Heart right ventricle (tissue), 16 donors: ENCODE measurements at places on chromosomes 4 and X. TPM values are rescaled to one million over a fixed set of nuclear protein-coding genes. Genes with fewer than 3 reads are reported as not detected.
A peak's percentile ranks its signal among the peaks of the same experiment; 100 is the strongest.

DNA sequence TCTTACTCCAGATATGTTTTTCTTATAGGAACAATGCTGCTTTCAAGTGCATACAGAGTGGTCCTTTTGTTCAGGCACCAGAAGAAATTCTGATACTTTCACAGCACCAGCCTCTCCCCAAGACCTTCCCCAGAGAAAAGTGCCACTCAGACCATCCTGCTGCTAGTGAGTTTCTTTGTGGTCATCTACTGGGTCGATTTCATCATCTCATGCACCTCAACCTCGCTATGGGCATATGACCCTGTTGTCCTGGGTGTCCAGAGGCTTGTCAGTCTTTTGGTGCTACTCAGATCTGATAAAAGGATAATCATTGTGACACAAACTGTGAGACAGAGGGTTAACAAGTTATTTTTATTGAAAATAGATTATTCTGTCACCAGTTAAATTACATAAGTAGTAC lies 39.5 kb downstream of the WDR13 start:
- no peak for DNase-seq
- H3K36me3 ChIP-seq, result no peaks in the 10 kb centered on the region
- H3K27me3 ChIP-seq, result no peaks in the 10 kb centered on the region
- H3K4me3 ChIP-seq, result no peak overlapping the region

GRCh38 chr4:141002323-141002805 lies 130.9 kb downstream of the RNF150 start:
- no peak for DNase-seq
- no peaks in the 10 kb centered on the region for H3K27me3 ChIP-seq
- no peaks in the 10 kb centered on the region for H3K36me3 ChIP-seq
- H3K4me3 ChIP-seq, result no peak overlapping the region
- H3K4me1 ChIP-seq, result peaks cover 27% of the 10 kb centered on the region

DNA sequence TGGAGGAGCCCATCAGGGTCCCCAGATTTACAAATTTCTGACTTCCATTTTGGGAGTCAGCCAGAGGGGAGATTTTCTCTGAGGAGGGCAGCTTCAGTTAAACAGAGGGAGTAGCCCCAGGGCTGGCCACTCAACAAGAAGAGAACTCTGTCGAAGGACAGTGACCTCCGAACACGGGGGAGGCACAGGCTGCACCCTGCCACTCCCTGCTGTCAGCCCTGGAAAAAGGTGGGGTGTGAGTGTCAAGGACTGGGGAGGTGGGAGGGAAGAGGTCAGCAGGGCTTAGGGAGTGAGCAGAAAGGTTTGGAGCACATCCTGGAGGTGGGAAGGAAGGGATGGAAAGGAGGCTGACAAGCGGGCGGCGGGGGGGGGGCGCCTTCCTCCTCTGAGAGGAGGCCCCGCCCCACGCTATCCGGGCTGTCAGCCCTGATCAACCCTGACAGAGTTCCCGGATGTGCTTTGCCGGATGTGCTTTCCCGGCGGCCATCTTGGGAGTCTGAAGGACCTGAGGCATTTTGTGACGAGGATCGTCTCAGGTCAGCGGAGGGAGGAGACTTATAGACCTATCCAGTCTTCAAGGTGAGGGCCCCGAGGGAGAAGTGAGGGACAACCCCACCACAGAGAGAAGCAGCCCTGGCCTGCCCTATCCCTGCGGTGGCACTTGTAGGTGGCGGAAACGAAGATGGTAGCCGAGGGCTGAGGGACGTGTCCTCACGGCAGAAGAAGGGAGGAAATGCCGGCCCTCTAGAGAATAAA lies at the start of gene MAGEC1:
TSS of gene MAGEC1 (plus strand) at position 495 of the 756 bp plus-strand sequence. CDS start 1,179 bp downstream, outside the sequence.
- no peak within 1 kb of the TSS for H3K4me3 ChIP-seq
- no peaks in the 10 kb centered on the region for H3K36me3 ChIP-seq
- H3K4me1 ChIP-seq, result no peaks in the 10 kb centered on the region
- no peak for DNase-seq
- no peak within 1 kb of the TSS for H3K27ac ChIP-seq
- no peaks in the 10 kb centered on the region for H3K27me3 ChIP-seq

DNA sequence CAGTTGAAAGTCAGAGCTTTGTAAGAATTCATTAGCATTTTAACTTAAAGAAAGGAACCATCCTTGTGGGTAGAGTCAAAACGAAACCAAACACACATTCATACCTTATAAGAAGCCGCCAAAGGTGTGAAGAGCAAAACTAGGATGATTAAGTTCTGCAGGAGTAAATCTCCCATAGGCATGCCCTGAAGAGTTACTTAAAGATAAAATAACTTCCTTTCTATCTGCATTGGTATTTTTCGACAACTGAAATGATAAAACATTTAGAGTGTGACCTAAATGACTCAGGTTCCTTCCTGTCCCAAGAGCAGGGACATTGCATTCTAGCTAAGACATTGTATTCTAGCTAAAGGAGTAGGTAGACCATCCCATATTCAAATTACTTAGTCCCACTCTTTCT lies 75.3 kb downstream of the BCOR start:
- no peak for DNase-seq
- no peak overlapping the region for H3K27ac ChIP-seq
- no peaks in the 10 kb centered on the region for H3K27me3 ChIP-seq
- H3K36me3 ChIP-seq, result no peaks in the 10 kb centered on the region

DNA sequence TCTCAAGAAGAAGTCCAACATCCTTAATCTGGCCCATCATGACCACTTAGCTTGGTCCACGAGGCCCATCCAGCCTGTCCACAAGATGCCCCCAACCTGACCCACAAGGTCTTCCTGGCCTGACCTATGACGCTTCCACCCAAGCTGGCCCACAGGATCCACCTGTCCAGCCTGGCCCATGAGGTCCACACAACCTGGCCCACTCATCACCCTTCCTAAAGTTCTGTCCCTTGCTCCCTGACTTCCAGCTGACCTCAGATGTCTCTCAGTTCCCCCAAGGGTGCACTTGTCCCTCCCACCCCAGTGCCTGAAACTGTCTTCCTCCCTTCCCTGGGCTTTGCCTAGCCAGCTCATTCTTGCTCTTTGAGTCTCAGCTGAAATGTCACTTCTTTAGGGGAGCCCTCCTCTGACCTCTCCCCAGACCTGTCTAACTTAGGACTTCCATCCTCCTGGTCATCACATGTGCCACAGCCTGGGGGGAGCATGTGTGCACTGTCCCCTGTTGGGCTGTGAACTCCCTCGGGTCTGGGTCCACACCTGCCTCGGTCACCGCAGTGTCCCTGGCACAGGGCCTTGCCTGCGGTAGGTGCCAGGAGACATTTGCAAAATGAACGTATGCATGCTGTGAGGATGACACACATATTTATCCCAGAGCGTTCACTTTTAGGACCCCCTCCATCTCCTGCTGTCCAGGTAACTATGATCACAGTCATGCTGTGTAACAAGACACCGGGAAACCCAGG lies 61.7 kb downstream of the EVC start:
- no peak for DNase-seq
- H3K4me1 ChIP-seq, result no peaks in the 10 kb centered on the region
- H3K4me3 ChIP-seq, result no peak overlapping the region
- H3K27ac ChIP-seq, result no peak overlapping the region
- no peaks in the 10 kb centered on the region for H3K27me3 ChIP-seq
- H3K36me3 ChIP-seq, result peaks cover 16% of the 10 kb centered on the region

DNA sequence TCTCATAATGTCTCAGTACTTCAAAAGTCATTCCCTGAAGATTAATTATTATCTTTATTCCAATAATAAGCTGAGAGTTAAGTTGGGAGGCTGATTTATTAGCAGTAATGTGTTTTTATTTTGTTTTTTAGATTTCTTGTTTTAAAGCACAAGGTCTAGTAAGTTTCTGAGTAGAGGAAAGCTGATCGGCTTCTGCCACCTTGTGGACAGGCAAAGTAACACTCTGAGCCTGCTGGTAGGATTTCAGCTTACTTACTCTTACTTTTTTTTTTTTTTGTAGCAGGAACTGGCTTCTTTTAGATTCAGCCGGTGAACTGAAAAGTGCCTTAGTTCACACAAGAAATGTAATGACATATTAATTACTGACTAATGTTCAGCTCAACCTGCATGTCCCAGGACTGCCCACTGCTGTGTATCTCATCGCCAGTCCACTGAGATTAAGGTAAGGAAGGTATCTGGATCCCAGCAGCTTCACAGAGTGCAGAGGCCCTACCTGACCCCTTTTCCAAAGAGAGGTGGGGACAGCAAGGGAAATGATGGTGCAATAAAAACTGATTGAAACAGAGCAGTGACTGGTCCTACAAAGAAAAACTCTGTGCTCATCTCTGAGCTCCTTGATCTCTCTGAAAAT lies 126.5 kb downstream of the ADGRA3 start:
- H3K27ac ChIP-seq, result no peak overlapping the region
- H3K4me3 ChIP-seq, result no peak overlapping the region
- no peaks in the 10 kb centered on the region for H3K4me1 ChIP-seq
- peak; percentile 25 for DNase-seq

- H3K4me1 ChIP-seq, result no peaks in the 10 kb centered on the region
- no peaks in the 10 kb centered on the region for H3K36me3 ChIP-seq
- no peak overlapping the region for H3K4me3 ChIP-seq
- no peaks in the 10 kb centered on the region for H3K27me3 ChIP-seq
Measured at GRCh38 chr4:43244688-43245382, 352.3 kb downstream of the GRXCR1 start.

DNA sequence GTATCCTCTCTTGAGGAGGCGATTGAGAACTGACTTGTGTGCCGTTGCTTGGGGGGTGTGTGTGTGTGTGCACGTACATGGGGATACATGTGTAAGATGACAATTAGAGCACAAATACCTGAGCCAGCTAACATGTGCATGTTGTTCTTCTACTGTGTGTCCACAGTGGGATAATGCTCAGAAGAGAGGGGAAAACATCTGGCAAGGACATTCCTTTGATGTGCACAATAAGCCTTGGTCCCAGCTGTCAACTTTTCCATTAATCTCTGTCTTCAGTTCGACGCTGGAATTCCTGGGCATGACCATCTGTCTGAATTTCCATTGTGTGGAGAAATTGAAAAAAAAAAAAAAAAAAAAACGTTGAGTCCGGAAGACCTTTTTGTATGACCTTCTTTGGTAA lies 592.0 kb upstream of the GALNTL6 start:
- no peak overlapping the region for H3K4me3 ChIP-seq
- DNase-seq, result no peak
- no peaks in the 10 kb centered on the region for H3K4me1 ChIP-seq
- no peaks in the 10 kb centered on the region for H3K27me3 ChIP-seq
- H3K27ac ChIP-seq, result no peak overlapping the region

DNA sequence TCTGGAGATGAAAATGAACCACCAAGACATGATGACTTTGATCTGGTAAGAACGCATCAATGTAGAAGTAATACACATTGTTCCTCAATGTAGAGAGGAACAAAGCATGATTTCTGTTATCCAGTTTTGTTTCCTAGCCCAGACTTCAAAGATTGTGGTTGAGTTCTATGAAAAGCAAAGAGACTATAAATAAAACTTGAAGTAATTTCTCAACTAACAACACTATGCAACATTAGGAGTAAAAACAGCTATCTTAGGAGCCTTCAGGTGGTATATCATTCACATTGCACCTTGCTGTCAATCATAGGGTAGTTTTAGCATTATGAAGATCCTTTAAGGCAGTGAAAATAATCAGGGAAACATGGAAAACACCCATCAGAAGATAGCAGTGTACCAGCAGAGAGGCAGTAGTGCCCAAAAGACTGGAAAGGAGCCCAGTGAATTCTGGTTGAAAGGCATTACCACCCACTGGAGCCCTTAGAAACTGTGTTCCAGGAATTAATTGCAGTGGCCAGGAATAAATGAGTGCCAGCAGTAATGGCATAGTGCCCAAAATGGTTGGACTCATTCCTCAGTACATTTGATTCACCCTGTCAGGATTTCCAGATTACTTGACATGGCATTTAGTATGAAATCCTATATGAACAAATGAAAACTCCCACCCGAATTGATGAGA lies 300.7 kb upstream of the CXXC4 start:
- H3K27me3 ChIP-seq, result no peaks in the 10 kb centered on the region
- DNase-seq, result no peak
- H3K36me3 ChIP-seq, result no peaks in the 10 kb centered on the region
- H3K27ac ChIP-seq, result peak overlapping the region; percentile 27
- H3K4me1 ChIP-seq, result no peaks in the 10 kb centered on the region
- H3K4me3 ChIP-seq, result no peak overlapping the region

DNA sequence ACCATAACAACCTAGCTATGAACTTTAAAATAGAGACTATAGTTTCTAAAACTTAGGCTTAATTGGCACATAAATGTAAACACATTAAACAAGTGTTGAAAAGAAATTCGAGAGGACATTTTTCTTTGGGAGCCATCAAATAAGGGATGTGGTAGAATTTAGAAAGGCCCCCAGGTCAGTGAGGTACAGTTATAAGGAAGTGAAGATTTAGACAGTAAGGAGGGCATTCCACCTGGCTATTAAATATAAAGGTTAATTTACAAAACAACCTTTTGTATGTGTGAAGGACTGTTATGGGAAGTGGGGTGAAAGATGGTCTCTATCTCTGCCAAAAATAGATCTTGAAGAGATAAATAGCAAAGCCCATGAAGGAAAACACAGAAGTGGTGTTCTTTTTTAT lies 83.9 kb downstream of the AFF1 start:
- H3K27ac ChIP-seq, result peak overlapping the region; percentile 30
- no peak overlapping the region for H3K4me3 ChIP-seq
- peaks cover 86% of the 10 kb centered on the region for H3K4me1 ChIP-seq
- H3K36me3 ChIP-seq, result no peaks in the 10 kb centered on the region
- DNase-seq, result no peak

NLGN4X gene
- 1.0 TPM for total RNA-seq

PHOX2B gene
- total RNA-seq, result not detected

WDR17 gene
- 0.37 TPM for total RNA-seq

LDB2 gene
- 29.3 TPM for total RNA-seq

ETDA gene
- not detected for total RNA-seq

PDLIM3 gene
- total RNA-seq, result 112 TPM

EMCN gene
- 20.4 TPM for total RNA-seq
